ENCODE measurements at places on chromosomes 11 and 22.

DNA sequence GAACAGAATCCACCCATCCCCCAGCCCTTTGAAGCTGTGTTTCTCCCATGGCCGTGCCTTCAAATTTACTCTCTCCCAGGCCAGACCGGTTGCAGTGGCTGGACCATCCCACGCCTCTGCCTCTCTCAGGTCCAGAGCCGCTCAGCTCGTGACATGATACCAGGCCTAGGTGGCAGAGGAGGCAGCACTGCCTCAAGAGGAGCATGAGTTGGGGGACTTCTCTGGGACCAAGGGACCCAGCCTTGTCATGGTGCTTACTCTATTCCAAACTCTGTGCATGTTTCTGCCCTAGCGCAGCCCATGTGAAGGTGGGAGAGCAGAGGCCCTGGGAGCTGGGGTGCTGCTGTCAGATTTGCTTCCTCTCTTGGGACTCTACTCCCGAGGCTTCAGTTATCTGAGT, 51.0 kb downstream of the TRAF6 start:
- no peak for DNase-seq

DNA sequence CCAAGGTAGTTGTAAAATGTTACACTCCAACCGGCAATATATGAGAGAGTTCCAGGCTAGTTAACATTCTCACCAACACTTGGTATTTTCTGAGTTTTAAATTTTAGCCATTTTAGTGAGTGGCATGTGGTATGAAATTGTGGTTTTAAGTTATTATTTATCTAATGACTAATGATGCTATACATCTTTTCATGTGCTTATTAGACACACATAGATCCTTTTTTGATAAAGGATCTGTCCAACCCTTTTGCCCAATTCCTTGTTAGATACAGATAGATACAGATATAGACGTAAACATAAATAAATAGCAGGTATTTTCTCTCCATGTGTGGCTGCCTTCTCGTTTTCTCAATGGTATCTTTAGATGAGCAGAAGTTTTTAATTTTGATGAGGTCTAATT, 39.3 kb downstream of the ALKBH8 start:
- no peak for DNase-seq

DNA sequence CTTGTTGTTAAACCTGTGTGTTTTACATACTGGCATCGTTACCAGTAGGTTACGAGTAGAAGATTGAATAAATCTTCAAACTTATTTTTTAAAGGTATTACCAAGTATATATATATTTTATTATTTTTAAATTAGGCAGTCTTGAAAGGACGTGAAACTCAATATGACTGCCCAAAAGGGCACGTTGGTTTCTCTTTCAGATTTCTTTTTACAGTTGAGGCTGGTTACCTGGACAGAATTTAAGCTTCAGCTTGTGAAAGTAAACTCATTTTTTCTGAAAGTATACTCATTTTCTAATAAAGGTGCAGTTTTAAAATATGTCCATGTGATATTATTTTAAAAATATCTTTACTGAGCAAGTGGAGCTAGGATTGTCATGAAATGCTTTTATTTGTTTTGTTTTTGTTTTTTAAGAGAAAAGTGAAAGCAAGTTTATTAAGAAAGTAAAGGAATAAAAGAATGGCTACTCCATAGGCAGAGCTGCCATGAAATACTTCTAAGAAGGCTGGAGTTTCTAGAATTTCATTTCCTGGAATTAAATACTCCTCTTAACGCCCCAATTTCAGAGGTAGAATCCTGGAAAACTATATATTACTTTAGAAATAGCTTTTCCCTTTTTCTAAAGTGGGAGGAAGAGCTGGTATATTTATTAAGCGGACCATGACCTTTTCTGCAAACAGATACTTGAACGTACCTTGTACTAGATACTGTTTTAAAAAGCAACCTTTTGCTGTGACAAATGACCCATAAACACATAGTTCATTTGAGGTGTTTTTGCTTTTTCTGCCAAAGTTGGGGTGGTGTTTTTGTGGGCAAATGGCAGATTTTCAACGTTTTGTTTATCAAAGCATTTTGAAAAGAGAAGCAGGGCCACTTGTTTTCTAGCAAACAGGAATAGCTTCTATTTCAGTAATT, 1.9 kb downstream of the FBXO7 start:
- no peak for DNase-seq

GRCh38 chr22:48824712-48825651, 1002.7 kb downstream of the BRD1 start:
- DNase-seq, result no peak

- no peak for DNase-seq
Observed at GRCh38 chr11:134701564-134702165, 289.6 kb upstream of the B3GAT1 start.

Measured in stimulated activated CD4-positive, alpha-beta T cell treated with anti-CD3 and anti-CD28 coated beads, Interleukin-15, amount 100 ng/mL, for 1 hour (primary cell).